ENCODE measurements at places on chromosomes 7 and 10.

- no peak for DNase-seq
Observed at GRCh38 chr7:78326189-78326588, 527.6 kb downstream of the PHTF2 start.

GRCh38 chr7:37081436-37081835, 357.1 kb upstream of the AOAH start:
- no peak for DNase-seq

DNA sequence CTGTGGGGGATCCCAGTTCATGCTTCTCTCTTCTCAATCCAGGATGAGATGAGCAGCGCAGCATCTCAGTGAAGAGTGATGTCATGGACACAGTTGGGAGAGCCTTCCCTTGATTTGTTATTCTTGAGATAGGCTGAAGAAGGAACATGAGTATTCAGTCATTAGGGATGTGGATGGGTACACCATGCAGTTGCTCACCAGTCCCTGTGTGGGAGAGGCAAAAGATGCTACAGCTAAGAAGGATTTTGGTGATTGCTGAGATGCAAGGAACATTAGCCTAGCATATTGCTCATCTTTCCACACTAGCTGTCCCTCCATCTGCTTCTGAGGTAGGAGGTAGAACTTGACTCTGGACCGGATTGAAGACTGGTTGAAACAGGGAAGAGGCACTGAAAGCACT, 179.6 kb downstream of the GALNT17 start:
- no peak for DNase-seq

DNA sequence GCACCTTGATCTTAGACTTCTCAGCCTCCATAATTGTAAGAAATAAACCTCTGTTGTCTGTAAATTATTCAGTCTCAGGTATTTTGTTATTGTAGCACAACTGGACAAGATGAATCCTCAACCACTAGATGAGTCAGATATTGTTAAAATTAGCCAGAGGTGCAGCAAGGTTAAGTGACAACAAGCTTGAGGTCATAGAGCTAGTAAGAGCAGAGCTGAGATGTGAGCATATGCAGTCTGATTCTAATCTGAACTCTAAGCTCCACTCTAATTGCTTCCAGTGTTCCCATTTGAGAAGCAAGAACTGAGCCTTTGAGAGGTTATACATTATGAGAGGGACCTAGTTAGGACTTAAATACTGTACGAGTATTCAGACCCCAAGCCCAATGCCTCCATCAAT, 93.1 kb downstream of the FZD1 start:
- no peak for DNase-seq

DNA sequence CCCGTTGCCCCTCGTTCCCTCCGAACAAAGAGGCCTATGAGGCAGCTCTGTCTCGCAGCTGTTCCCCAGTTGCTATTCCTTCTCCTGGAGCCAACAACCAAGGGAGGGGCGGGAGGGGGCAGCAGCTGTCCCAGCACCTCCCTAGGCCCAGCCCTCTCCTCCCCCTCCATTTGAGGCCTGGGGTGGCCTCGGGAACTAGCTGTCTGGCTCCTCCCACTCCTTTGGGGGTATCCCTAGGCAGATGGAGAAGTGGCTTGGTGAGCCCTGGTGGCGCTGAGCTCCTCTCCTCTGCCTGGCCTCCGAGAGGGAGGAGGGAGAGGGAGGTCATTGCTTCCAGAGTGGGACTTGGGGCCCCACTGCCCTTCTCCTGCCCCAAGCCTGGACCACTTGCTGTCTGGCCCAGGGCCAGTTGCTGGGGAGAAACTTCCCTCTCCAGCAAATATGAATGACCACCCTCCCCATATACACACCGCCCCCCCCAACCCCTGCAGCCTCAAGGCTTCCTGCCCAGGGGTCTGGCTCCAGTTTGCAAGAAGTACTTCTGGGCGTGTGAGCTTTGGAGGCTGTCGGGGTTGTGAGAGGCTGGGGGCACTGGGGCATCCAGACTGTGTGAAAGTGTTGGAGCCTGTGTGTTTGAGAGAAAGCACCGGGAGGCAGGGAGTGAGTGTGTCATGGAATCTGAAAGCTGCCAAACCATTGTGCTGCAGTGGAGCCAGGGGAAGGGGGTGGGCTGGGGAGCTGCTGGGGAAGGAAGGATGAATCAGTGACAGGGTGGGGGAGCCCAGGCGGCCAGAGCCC, 3.1 kb downstream of the FLNC start:
- DNase-seq: no peak
